ENCODE measurements at places on chromosomes 2 and 18. TPM values are rescaled to one million over a fixed set of nuclear protein-coding genes. Genes with fewer than 3 reads are reported as not detected.
A peak's percentile ranks its signal among the peaks of the same experiment; 100 is the strongest.

DNA sequence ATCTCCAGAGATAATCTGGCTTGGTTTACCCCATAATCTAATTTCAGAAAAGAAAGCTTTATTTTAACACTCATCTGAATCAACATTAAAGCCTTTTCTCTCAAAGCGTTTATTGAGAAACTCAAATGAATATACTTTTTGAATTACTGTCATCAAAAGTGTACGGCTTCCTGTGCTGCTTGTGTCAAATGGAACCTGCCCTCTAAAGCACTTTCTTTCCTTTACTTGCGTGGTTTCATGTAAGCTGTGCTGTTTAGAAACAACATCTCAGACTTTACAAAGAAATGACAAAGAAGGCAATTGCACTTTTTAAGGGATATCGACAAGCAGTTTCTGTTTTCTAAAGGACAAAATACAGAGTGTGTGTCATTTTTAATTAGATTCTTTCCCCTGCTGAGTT, 35.1 kb downstream of the CYBRD1 start:
- H3K4me1 ChIP-seq: no peaks in the 10 kb centered on the region
- no peak overlapping the region for H3K4me3 ChIP-seq
- H3K27me3 ChIP-seq: peaks cover 8% of the 10 kb centered on the region
- no peak for DNase-seq
- H3K27ac ChIP-seq: no peak overlapping the region

GPR75 gene
- 1.4 TPM for total RNA-seq

- peak overlapping the region; percentile 95 for H3K27ac ChIP-seq
- H3K27me3 ChIP-seq: no peaks in the 10 kb centered on the region
- peak overlapping the region; percentile 81 for H3K4me3 ChIP-seq
- H3K4me1 ChIP-seq: peaks cover 45% of the 10 kb centered on the region
Measured at GRCh38 chr2:190882856-190883582, 2.4 kb downstream of the GLS start.

GRCh38 chr18:50158866-50159653, 35.9 kb downstream of the MYO5B start:
- H3K4me1 ChIP-seq: no peaks in the 10 kb centered on the region
- no peak for DNase-seq
- peaks cover 36% of the 10 kb centered on the region for H3K27me3 ChIP-seq
- H3K27ac ChIP-seq: no peak overlapping the region
